HT1080 (cell line): ENCODE measurements at places on chromosomes 3 and 15. TPM values are rescaled to one million over a fixed set of nuclear protein-coding genes. Genes with fewer than 3 reads are reported as not detected.
A peak's percentile ranks its signal among the peaks of the same experiment; 100 is the strongest.

DNA sequence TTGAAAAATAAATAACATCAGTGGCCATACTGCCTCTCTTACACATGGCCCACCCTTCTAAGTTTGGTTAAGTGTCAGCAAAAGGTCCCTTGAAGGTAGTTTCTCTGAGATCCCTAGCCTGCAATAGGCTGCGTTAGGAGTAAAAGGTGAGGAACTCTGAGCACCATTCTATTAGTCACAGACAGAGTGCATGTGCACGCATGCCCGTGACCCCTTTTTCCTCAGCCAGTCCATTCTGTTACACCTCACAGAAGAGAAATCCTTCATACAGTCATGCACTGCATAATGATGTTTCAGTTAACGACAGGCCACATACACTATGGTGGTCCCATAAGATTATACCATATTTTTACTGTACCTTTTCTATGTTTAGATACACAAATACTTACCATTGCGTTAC is 12.5 kb downstream of the RCCD1 start:
- DNase-seq: no peak

DNA sequence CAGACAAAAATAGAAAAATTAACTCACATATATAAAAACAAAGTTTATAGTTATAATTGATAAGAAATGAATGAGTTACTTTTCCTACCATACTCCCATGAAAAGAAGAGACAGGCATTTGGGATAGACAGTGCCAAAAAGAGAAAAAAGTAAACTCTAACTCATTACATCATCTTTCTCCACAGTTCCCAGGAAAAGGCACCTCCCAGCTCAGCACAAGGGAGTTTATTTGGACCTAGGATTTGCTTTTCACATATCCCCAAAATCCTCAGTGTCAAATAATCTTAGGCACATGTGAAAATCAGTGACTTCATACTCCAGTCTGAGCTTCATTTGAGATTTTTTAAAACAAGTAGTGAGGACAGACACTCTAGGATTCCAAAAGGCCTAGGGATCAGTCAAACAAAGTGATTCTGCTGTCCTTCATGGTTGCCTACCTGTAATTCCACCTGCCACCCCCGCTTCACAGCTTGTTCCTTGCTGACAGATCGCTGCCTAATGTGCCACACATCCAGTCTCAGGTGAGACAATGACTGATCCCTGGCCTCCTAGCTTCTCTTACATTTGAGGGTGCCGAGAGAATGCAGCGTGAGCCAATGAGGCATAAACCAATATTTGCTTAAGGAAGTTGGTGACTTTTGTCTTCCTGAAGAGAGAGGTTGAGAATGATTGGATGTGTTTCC is 573.7 kb downstream of the TBL1XR1 start:
- DNase-seq: no peak

GRCh38 chr15:74179101-74179841 is 5.8 kb downstream of the ISLR start:
- DNase-seq: peak; percentile 91

Gene CHDH
- not detected in 2 replicates for total RNA-seq

Gene RTP1
- not detected in 2 replicates for total RNA-seq
